Activated CD8-positive, alpha-beta memory T cell treated with anti-CD3 and anti-CD28 coated beads, Interleukin-2, amount 10 ng/mL, durations not matched to agents 7 days and 5 days (primary cell): ENCODE measurements at places on chromosomes 1 and 21.
A peak's percentile ranks its signal among the peaks of the same experiment; 100 is the strongest.

GRCh38 chr21:35840197-35840799, 220.0 kb downstream of the SETD4 start:
- peaks cover 14% of the 10 kb centered on the region for H3K27me3 ChIP-seq
- H3K4me1 ChIP-seq, result no peaks in the 10 kb centered on the region

DNA sequence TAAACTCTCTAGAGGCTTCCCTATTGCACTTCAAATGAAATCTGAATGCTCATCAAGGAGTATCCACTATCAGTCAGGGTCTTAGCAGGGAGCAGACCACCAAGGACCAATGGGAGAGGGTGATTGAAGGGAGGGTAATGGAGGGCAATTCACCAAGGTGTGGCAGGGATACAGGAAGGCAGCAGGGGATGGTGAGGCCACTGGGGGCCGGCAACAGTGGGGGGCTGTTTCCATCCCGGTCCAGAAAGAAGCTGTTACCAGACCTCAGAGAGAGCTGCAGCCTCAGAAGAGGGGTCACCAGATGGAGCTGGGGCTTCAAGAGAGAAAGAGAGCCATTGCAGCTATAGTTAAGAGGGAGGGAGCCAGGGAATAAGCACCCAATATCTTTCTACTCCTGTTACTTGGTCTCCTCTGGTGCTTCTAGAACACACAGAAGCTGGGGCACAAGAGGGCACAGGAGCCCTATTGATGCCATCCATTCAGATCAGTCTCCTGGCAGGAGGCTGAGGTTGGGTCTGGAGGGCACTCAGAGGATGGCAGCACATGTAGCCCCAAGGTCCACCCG, 417.6 kb downstream of the PTPRU start:
- H3K36me3 ChIP-seq, result no peaks in the 10 kb centered on the region
- no peaks in the 10 kb centered on the region for H3K4me1 ChIP-seq
- H3K27me3 ChIP-seq, result peaks cover 2% of the 10 kb centered on the region
- DNase-seq, result peak; percentile 8
- H3K27ac ChIP-seq, result no peak overlapping the region
- no peak overlapping the region for H3K4me3 ChIP-seq

- peaks cover 7% of the 10 kb centered on the region for H3K36me3 ChIP-seq
- H3K4me3 ChIP-seq, result no peak overlapping the region
- peaks cover 2% of the 10 kb centered on the region for H3K4me1 ChIP-seq
- H3K27me3 ChIP-seq, result no peaks in the 10 kb centered on the region
- no peak for DNase-seq
Measured at GRCh38 chr1:222454186-222454585, 93.7 kb downstream of the HHIPL2 start.

- H3K27me3 ChIP-seq, result no peaks in the 10 kb centered on the region
- no peak overlapping the region for H3K27ac ChIP-seq
- peaks cover 10% of the 10 kb centered on the region for H3K4me1 ChIP-seq
- peaks cover 68% of the 10 kb centered on the region for H3K36me3 ChIP-seq
Measured at GRCh38 chr1:145796753-145797152, 27.1 kb downstream of the RNF115 start.

DNA sequence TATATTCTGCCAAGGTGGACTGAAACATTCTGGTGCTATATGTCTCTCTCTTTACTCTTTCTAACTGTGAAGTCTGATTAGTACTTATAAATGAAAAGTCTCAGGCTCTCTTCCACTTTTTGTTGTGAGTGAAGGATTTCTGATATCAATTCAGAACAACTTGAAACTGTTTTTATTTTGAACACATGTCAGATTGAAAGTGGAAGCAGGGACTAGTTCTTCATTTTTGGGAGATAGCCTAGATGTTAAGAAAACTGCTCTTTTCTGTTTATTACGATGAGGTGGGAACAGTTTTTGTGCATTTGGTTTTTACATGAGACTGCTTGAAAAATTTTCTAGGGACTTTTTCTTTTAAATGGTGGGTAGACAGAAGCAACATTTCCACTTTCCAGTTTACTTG, 14.5 kb upstream of the GBP3 start:
- no peak overlapping the region for H3K4me3 ChIP-seq
- DNase-seq, result no peak
- no peak overlapping the region for H3K27ac ChIP-seq
- H3K36me3 ChIP-seq, result peaks cover 50% of the 10 kb centered on the region

GRCh38 chr1:222525951-222526350, 22.0 kb downstream of the HHIPL2 start:
- H3K27ac ChIP-seq, result no peak overlapping the region
- DNase-seq, result no peak
- H3K36me3 ChIP-seq, result no peaks in the 10 kb centered on the region
- H3K27me3 ChIP-seq, result peaks cover 27% of the 10 kb centered on the region
- peaks cover 4% of the 10 kb centered on the region for H3K4me1 ChIP-seq

DNA sequence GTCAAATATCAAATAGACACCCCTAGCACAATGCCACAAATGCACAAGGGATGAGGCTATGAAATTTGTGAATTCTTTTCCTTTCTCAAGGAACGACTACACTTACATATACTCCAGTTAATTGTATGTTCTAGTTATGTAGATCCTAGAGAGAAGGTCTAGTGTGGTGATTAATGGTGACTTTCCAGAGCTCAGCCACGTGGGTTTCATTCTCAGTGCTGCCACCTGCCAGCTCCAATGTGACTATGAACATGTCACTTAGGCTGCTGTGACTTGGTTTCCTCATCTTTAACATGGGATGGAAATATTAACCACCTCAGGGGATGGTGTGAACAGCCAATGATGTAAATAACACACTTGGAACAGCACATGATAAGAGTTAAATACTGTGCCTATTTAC, 138.3 kb downstream of the APP start:
- H3K36me3 ChIP-seq, result no peaks in the 10 kb centered on the region
- no peaks in the 10 kb centered on the region for H3K27me3 ChIP-seq
- H3K4me1 ChIP-seq, result peaks cover 1% of the 10 kb centered on the region
- no peak for DNase-seq
- no peak overlapping the region for H3K4me3 ChIP-seq
- H3K27ac ChIP-seq, result no peak overlapping the region

GRCh38 chr1:115293899-115294298, 44.1 kb downstream of the NGF start:
- H3K36me3 ChIP-seq, result no peaks in the 10 kb centered on the region
- H3K4me1 ChIP-seq, result no peaks in the 10 kb centered on the region
- peaks cover 11% of the 10 kb centered on the region for H3K27me3 ChIP-seq
- DNase-seq, result no peak
- H3K4me3 ChIP-seq, result no peak overlapping the region
- H3K27ac ChIP-seq, result no peak overlapping the region
